ENCODE measurements at places on chromosomes 7 and 10.
A peak's percentile ranks its signal among the peaks of the same experiment; 100 is the strongest.

- DNase-seq = no peak
Observed at GRCh38 chr7:28346676-28347363, 65.5 kb upstream of the CREB5 start.

DNA sequence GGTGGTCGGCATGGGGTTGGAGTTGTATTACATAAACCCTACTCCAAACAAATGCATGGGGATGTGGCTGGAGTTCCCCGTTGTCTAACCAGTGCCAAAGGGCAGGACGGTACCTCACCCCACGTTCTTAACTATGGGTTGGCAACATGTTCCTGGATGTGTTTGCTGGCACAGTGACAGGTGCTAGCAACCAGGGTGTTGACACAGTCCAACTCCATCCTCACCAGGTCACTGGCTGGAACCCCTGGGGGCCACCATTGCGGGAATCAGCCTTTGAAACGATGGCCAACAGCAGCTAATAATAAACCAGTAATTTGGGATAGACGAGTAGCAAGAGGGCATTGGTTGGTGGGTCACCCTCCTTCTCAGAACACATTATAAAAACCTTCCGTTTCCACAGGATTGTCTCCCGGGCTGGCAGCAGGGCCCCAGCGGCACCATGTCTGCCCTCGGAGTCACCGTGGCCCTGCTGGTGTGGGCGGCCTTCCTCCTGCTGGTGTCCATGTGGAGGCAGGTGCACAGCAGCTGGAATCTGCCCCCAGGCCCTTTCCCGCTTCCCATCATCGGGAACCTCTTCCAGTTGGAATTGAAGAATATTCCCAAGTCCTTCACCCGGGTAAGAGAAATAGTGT, at the start of gene CYP2E1:
TSS of gene CYP2E1 (plus strand) at position 407 of the 632 bp plus-strand sequence. CDS start at position 440, 33 bp downstream.
- DNase-seq = no peak

DNA sequence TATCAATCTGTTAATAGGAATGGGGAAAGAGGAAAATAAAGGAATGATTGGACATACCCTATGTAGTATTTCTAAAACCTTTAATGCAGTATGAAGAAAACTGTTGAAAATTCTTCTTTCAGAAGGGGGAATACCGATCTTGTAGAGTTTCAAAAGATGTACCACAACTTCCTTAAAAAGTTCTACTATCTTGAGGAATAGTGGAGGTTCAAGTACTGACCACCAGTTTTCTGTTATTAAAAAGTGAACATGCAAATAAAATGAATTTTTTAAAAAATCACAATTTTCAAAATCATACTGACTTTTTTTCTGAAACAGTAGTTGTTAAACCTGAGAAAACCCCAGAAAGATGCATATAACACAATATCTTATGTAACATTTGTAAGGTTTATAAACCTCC, 86.5 kb downstream of the HERC4 start:
- no peak for DNase-seq

DNA sequence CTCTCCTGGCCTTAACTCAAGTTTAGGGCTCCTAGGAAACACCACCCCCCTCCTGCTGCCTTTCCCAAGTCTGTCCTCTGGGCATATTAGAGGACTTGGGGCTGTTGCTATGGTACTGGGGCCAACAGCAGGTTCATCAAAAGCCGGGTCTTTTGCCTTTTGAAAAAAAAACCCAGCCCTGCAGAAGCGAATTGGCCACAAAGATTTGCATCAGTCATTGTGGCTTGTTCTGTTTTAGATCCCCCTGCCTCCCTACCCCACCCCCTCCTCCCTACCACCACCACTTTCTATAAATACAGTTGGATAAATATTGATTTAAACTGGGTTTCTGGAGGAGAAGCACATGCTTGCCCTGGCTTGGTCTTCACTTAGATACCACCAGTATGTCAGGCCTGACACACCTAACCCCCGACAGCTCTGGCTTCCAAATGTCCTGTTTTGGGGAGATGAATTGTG, 7.0 kb downstream of the MXI1 start:
- no peak for DNase-seq

- no peak for DNase-seq
Observed at GRCh38 chr10:32347363-32348022, 535 bp upstream of the EPC1 start.

DNA sequence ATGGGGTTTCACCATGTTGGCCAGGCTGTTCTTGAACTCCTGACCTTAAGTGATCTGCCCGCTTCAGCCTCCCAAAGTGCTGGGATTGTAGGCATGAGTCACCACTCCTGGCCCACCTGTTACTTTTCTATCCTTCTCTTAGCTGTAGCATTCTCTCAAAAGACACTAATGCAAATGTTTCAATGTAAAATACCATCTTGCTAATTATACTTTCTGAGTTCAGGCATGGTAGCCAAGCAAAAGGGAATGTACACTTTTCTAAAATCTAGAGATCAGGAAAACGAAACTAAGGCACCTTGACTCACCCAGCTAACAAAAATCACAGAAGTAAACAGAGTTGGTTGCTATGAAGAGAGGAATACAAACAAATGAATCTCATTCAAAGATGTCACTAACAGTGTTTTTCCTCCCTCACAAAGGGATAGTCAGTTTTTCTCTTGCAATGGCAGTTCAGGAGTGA, 401.0 kb upstream of the NRP1 start:
- no peak for DNase-seq

GRCh38 chr7:107506674-107507339, 37.0 kb downstream of the GPR22 start:
- no peak for DNase-seq

DNA sequence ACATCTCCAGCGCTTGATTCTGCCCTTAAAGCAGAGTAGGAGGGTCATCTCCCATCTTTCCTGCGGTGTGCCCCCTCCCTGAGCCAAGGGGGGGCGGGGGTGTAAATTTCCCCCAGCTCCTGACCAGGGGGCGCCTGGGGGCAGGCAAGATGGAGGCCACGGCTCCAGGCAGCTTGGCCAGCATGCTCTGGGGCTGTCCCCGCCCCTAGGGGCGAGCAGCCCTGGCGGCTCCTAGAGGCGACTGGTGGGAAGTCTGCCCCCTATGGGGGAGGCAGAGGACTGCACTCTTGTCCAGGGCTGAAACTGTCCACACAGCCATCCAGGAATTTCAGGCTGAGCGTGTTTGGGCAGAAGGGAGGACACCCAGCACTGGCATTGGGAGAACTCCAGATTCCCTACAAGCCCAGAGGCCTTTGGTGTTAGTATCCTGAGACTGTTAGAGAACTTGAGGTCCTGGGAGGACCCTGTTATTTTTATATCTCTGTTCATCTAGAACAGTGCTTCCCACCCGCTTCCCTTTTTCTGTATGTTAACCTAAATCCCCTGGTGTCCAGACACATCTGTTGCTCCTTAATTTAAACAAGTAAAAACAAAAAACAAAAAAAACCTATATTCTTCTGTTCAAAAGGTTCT, 4.6 kb downstream of the STRA8 start:
- no peak for DNase-seq

GRCh38 chr7:126979722-126980121, 273.0 kb downstream of the GRM8 start:
- no peak for DNase-seq

DNA sequence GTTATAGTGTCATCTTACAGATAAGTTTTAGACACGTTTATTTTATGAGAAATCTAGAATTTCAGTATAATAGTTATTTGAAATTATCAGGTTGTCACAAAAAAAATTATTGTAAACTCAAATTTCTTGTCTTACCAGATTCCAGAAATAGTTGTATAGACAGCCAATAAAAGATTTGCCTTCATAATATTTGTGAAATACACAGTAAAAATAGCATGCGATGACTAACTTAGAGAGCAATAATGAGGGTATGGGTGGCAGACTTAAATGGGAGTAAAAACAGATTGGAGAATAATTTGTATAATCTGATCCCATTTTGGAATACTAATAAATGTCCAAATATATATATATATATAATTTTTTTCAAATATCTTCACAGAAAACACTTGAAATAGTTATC, 687.5 kb upstream of the LRRTM3 start:
- DNase-seq = no peak

DNA sequence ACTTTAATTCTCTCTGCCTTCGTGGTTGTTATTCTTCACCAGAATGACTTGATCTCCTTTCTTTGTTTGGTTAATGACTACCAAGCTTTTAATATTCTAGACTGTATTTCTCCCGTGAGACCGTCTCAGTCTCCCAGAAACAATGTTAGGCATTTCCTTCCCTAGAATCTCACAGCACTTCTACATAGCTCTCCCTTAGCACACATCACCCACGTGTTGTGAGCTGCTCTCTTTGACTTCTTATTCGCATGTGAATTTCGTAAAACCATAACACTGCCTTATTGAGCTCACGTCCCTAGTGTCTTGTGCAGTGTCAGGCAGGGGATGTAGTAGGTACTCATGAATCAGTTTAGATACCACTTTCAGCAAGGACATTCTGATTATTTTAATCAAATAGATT, 57.5 kb upstream of the MGAM2 start:
- DNase-seq = peak; percentile 13

GRCh38 chr10:85524001-85524666, 842.5 kb downstream of the GRID1 start:
- DNase-seq = peak; percentile 27

GRCh38 chr7:116395141-116395791, 104.3 kb upstream of the CAV2 start:
- DNase-seq = peak; percentile 97

- DNase-seq = no peak
Observed at GRCh38 chr7:132815130-132815529, 238.9 kb upstream of the PLXNA4 start.

DNA sequence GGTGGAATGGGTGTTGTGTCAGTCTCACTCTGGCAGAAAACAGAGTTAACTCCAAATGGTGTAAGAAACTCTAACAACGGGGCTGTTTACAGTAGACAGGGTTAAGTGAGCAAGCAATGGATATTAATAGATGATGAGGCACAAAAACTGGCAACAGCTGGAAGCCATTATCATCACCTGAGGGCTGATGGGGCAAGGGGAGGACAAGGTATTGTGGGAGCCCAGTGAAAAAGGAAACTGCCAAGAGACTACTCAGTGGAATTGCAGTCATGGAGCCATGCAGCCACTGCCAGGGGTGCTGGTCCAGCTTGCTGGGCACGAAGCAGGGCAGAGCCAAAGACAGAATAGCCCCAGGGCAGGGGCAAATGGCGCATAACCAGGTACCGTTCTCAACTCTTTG, 260.7 kb downstream of the BICC1 start:
- DNase-seq = no peak

- no peak for DNase-seq
Observed at GRCh38 chr7:103691291-103691690, 245.3 kb upstream of the SLC26A5 start.

- DNase-seq = no peak
Observed at GRCh38 chr10:99430116-99430450, 341 bp downstream of the GOT1 start.

GRCh38 chr7:43692582-43693373, 36.5 kb downstream of the COA1 start:
- DNase-seq = no peak

GRCh38 chr7:18402488-18403183, 92.9 kb upstream of the HDAC9 start:
- peak; percentile 77 for DNase-seq

DNA sequence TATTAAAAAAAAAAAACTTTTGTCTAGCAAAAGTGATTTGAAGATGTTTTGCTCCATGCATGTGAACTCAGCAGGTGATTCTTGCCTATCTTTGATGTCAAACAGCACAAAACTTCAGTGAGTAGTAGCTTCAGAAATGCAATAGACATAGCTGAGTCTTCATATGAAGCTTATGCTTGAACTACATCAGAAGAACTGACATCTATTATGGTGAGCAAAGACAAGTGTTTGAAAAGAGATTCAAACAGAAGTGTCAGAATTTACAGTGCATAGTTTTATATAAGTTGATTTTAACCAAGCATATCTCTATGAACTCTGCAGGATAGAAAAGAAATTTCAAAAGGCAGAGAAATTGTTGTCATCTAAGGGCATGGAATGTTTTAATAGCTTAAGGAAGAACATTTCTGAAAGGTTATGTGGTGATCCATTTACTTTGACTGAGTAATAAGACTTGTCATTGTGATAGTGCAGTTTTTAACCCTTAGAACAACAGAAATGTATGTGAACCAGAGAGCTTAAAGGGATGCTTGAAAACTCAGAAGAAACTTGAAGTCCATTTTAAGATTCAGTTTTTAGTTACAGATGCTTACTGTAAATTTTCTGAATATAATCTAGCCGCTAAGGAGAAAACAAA, 351.4 kb downstream of the MDFIC start:
- DNase-seq = peak; percentile 16

- peak; percentile 90 for DNase-seq
Observed at GRCh38 chr7:69871213-69871885, 273.1 kb downstream of the AUTS2 start.

DNA sequence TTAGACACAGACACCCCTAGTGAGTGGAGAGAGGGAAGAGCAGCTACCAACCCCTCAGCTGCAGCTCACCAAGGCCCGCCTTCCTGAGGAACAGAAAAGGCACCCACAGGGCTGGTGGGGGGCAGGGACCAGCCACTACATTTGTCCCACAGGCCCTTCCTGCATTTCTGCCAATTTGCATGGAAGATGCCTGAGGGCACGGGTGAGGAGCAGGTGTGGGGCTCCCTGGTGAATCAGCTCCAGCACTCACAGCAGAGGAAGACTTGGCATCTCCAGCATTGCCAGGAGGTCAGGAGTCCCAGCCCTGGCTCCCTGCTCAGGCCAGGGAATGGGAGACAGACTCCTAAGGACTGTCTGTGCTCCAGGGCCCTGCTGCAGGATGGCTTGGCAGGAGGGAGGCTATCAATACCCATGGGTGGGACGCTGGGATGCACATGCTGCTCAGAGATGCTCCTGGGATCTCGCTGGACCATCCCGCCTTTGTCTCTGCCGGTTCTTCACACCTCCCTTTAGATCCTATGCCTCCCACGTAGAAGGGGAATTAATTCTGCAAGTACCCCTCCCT, 109.7 kb downstream of the SLIT1 start:
- no peak for DNase-seq

DNA sequence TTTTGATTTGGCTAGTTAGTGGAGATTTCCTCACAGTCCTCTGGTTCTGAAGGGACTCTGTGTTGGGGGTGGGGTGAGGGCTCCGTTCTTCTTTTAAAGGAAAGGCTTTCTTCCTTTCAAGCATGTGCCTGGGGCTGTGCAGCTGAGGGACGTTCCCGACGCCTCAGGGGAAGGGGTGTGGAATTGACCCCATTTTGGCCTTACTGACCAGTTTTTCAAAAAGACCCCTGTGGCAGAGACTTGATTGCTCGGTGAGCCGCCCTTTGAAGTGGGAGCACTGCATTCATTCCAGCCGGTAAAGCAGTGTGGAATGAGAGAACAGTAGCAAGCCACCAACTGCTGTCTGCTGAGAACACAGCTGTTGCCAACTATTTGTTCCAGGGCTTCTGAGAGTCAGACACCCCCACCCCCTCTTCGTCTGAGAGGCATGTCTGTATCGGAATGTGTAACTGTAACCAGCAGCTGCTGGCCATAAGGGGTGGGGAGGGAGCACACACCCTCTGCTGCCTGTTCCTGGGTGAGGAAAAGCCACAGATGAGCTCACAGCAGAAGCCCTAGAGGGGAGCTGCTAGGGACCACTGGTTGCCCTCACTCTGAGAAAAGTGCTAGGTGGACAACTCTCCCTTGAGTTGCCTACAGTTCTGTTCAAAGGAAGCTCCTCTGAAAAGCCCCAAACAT, 33.2 kb downstream of the WBP1L start:
- DNase-seq = peak; percentile 99

Data from astrocyte (in vitro differentiated cells and primary cell).